Mesendoderm (in vitro differentiated cells): ENCODE measurements at places on chromosomes 3 and 15.

DNA sequence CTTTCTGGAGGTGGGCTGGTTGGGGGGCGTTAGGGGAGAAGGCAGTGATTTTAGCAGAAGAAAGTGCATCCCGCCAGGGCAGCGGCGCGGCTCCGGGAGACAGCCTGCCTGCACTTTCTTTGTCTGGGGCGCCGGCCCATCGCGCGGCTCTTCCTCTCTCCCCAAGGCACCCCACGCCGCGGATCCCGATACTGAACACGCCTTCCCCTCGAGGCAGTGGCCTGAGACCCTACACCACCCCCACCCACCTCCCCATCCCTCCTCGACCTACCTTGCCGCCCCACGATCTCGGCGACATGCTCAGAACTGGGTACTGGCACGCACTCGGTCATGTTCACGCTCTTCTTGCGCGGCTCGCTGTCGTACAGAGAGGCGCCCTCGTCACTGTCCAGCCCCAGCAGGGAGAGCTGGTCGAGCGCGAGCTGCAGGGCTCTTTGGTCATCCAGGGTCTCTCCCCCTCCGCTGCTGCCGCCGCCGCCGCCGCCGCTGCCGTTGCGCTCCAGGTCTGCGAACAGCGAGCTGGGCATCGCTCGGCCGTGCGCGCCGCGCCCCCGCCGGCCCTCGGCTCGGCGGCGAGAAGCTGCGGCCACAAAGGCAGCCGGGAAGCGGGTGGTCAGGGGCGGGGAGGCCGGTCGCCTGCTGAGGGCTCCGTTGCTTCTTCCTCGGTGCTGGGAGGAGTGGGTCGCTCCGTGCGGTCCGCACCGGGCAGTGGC lies 483 bp downstream of the MEX3B start:
- DNase-seq = peak; percentile 69

DNA sequence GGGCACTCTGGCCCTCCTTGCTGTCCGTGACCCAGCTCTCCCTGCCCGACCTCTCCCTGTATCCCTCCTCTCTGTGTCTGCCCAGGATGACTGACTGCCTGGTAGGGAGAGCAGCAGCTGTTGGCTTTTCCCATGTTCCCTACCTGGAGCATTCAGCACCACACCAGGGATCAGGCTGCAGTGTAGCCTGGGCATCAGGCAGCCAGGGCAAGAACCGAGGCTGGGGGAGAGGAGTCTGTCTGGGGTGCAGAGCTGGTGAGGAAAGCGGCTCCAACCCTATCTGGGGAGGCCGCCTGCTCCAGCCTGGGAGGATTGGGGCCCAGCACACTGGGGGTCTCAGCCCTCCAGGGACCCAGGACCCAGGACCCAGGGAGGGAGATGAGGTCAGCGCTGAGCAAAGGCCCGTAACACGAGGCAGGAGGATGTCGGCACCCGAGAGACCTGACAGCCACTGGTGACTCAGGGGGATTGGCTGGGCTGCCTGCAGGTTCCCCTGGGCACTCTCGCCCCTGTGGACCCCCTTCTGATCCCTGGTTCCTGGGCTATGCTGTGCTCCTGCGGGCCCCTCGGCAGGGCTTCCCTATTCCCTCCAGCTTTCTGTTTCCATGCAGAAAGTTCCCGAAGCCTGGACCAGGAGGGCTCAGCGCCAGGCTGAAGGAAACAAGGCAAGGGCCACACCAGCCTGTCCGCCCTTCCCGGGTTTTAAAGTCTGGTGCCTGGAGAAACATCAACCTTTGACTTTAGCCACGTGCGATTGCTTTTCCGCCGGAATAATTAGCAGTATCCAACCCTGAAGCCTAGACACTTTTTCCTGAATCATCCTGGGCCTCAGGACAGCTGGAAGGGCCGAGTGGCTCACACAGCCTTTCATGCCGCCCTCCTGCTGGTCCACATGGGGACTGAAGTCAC lies 128.2 kb upstream of the MEF2A start:
- DNase-seq = no peak

GRCh38 chr3:40869013-40869412 lies 330.3 kb upstream of the CTNNB1 start:
- peak; percentile 63 for DNase-seq

DNA sequence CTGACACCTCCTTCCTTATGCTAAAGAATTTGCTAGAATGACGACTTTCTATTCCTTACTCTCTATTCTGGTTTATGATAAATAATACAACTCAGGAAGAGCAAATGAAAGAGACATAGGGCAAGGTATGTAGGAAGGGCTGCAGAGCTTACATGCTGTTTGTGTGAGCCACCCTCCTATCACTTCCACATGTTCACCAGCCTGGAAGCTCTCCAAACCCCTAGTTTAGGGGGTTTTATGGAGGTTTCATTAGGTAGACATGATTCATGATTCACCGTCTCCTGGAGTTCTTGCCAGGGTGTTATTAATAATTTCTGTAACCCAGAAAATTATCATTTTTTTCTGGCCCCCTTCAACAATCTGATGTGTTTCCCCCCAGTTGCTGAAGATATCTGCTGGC lies 172.1 kb upstream of the COL8A1 start:
- DNase-seq = no peak

DNA sequence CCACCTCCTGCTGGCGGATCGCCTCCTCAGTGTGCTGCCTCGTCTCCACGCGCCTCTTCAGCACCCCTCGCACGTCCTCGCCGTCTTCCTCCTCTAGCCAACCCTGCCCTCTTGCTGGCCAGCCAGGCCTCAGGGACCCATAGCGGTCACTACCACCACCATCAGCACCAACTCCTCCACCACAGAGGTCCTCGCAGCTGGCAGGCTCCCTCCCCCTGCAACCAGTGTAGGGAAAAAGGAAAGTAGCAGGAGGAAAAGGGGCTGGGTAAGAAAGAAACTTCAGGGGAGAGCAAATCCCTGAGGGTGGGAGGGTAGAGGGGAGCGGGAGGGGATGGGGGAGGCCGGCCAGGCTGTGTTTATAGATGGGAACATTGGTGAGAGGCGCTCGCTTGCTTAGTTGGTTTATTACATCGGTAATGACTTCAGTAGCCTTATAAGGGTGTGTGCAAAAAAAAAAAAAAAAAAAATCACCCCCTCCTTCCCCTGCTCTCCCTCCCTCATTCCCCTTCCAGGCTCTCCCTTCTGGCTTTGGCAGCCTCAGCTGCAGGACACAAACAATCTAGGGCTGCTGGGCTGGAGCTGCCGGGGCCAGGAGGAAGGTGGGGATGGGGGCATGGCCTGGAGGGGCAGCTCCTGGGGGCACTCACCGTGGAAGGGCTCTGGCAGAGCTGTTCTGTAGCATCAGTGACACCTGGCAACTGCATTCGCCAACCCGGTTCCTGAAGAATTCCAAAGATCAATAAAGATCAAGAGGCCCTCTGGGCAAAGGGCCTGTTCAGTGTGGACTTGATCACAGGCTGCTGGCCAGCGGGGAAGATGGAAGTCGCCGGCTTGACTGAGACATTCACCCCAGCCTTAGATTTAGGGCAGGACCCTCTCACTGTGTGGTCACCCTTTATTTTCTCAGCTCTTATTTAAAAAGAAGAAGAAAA lies 116.2 kb upstream of the HACD2 start:
- no peak for DNase-seq

DNA sequence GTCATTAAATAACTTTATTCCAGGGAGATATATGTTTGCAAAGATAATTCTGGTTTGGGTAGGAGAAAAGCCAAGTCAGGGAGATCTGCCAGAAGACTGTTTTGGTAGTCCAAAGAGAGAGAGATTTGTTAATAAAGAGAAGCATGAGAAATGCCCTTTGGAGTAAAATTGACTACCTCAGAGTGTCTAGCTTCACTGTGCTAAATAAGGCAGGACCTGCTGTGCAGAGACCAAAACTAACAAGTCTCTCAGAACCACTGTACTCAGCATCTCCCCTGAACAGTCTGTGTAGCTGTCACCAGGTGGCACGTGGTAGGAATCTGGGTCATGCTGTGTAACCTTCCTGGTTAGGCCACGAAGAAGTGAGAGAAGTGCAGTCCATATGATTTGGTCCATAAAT lies 31.6 kb upstream of the SLC35G2 start:
- no peak for DNase-seq

- DNase-seq = peak; percentile 64
These were observed 531.9 kb downstream of the AGBL1 start for GRCh38 chr15:86611417-86612040.

DNA sequence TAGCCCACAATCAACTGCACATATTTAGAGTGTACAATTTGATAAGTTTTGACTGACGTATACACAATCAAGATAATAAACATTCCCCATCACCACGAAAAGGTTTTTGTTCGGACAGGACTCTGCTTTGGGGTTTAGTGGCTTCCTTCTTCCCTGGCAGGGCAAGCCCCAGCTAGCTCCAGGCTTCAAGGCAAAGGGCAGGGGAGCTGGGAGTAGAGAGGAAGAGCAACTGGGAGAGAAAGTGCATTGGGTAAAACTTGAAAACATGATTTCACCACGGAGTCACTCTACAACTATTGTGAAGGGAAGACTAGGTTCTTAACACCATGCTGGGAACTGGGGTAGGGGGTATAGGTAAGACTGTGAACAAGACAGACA lies 185.1 kb upstream of the UBE2E1 start:
- no peak for DNase-seq

- no peak for DNase-seq
These were observed 58.0 kb upstream of the PPARG start for GRCh38 chr3:12230877-12231276.

GRCh38 chr3:44918087-44918486 lies 43.7 kb downstream of the TGM4 start:
- DNase-seq = no peak

- peak; percentile 69 for DNase-seq
These were observed 261.6 kb upstream of the LMCD1 start for GRCh38 chr3:8239718-8240695.

GRCh38 chr3:51295625-51296024 lies 89.5 kb upstream of the MANF start:
- no peak for DNase-seq

GRCh38 chr15:70670680-70671079 lies 92.7 kb downstream of the UACA start:
- DNase-seq = no peak

GRCh38 chr15:28889346-28889745 lies 3.6 kb downstream of the APBA2 start:
- no peak for DNase-seq

DNA sequence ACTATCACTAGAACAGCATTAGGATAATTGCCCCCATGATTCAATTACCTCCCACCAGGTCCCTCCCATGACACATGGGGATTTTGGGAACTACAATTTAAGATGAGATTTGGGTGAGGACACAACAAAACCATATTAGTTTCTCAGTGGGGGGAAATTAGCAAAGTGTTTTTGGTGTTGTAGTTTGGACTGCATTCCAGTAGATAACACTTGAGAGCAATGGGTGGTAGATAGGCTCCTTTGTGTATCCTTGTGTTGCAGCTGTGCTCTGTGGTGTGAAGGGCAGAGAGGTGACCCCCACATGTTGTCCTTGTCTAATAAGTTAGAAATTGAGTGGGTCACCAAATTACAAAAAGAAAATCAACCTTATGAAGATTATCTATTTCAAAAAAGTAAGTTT lies 223.8 kb downstream of the SATB1 start:
- peak; percentile 94 for DNase-seq

DNA sequence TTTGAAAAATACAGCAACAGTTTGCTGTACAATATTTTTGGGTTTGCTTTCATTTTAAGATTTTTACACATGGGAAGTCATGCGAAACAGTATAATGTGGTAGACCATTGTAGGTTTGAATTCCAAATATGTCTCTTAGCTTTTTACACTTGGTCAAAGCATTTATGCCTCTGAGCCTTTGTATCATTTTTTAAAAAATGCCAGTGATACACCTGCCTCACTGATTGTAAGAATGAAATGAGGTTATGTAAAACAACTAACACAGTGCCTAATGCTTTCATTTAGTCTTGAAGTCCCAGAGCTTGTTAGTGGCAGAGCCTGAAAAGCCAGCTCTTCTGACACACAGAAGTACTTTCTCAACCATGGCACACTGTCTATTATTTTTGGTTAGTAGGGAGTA lies 202.0 kb downstream of the UBE2E2 start:
- DNase-seq = no peak

- peak; percentile 70 for DNase-seq
These were observed 14.5 kb downstream of the EMC4 start for GRCh38 chr15:34239151-34239808.

GRCh38 chr3:105526360-105527111 lies 159.8 kb downstream of the ALCAM start:
- DNase-seq = no peak

DNA sequence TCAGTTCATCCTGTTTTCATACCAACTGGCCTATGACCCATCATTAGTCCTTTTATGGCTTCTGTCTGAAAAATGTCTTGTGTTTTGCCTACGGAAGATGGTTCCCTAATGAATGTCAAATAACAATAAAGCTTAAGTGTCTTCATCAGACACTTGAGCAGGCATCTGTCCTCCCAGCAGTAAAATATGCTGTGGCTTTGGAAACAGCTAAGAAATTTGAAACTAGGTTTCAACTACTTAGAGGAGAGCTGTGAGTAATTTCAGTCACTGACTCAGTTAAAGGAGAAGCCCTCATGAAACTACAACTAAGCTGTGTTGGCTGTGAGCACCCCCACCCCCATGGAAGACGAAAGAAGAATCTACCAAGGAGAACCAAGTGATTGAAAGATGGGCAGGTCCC lies 409.4 kb upstream of the PPP2R3A start:
- DNase-seq = no peak

DNA sequence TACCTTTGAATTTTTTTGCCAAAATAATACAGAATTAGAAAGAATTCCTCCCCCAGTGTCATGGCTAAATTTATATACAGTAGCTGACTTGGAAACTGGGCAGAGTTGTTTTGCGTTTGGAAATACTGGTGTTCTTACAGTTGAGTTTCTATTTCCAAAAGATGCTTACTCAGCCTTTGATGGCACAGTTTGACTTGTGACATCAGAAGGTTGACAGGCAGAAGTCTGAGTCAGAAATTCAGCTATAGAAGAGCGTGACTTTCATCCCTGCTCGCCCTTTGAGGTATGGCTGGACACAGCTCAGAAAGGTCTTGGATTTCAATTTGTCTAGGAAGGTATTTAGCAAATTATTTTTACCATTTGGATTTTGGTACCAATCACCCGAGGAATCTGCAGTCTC lies 175.8 kb downstream of the VGLL4 start:
- DNase-seq = no peak

- DNase-seq = no peak
These were observed 7.5 kb downstream of the LCTL start for GRCh38 chr15:66558271-66558670.

GRCh38 chr15:51191766-51192165 lies 97.1 kb upstream of the TNFAIP8L3 start:
- peak; percentile 42 for DNase-seq

- peak; percentile 78 for DNase-seq
These were observed 2.5 kb downstream of the AMOTL2 start for GRCh38 chr3:134371542-134372324.

GRCh38 chr3:158918008-158918407 lies 116.2 kb downstream of the MFSD1 start:
- DNase-seq = peak; percentile 86

GRCh38 chr3:196163666-196164493 lies 47.3 kb downstream of the ZDHHC19 start:
- no peak for DNase-seq

DNA sequence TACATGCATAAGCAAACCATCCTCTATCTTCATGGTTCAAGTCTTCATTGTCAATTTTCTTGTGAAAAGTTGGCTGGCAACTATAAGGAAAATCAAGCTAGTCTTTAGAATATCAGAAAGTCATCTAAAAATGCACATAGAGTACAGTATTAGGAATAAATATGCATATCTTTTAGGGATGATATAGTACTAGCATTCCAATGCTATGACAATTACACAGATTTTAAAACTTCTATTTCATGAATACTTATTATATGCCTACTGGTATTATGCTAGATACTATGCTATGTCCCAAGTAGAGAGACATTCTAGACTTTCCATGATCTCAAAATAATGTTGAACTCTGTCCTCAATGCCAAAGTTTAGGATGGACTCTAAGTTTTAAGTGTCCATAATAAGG lies 81.3 kb upstream of the NAALADL2 start:
- DNase-seq = no peak
